ENCODE measurements at places on chromosomes 2 and 18.
A peak's percentile ranks its signal among the peaks of the same experiment; 100 is the strongest.

DNA sequence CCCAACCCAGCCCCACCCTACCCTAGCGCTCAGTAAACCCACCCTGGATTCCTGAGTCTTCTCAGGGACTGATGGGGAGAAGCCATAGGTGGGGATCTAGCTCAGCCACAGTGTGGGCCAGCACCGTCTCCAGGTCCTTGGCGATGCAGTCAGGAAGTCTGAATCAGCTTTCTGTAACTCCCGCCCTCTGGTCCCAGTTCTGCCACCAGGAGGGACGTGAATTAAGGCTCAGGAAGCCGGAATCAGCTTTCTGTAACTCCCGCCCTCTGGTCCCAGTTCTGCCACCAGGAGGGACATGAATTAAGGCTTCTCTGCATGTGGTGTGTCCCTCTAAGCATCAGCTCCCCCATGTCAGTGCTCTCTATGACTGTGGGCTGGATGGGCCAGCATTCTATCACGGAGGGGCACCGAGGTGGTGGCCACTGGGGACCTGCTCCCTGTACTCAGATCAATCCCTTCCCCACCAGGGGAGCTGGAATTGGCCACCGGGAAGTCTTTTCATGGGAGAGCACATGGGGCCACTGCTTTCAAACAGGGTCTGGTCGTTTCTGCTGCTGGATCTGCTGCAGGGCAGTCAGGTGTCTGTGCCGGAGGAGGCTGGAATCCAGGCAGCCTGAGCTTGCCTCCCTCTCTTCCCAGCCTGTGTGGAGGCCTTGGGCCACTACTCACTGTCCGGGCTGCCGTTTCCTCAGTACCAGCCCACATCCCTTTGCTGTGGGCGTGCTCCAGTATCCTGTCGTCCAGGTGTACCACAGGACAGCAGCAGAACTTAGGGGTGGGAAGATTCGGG, 24.7 kb downstream of the ASB18 start:
- DNase-seq = no peak

DNA sequence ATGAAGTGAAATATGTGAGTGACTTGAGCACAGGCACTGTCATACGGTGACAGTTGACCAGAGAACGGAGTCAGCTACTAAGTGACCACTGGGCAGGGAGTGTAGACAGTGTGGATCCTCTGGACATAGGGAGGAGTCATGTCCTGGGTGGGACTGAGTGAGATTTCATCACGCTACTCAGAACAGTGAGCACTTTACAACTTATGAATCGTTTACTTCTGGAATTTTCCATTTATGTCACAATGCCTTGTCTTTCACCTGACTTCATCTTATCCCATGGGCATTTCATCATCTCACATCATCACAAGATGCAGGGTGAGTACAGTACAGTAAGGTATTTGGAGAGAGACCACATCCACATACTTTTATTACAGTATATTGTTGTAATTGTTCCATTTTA, 29.0 kb downstream of the PTPRM start:
- DNase-seq = no peak

- no peak for DNase-seq
These were observed 66.3 kb upstream of the TUBA3E start for GRCh38 chr2:130264501-130264900.

DNA sequence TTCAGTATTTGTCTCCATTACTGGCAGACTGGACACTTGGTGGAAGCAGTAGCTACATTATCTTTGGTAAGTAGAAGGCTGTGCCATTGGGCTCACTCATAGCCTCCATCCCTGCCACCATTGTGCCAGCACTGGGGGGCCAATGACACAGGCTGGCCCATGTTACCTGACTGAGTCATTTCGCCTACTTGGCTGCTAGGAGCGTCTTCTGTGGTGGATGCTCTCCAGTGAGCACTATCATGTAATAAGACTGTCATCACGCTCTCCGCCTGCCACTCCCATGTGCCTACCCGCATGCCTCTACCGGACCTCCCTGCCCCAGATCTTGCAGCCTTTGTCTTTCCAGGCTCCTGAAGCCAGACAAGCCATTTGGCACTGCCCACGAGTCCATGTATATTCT, 56.2 kb downstream of the LONRF2 start:
- DNase-seq = no peak

DNA sequence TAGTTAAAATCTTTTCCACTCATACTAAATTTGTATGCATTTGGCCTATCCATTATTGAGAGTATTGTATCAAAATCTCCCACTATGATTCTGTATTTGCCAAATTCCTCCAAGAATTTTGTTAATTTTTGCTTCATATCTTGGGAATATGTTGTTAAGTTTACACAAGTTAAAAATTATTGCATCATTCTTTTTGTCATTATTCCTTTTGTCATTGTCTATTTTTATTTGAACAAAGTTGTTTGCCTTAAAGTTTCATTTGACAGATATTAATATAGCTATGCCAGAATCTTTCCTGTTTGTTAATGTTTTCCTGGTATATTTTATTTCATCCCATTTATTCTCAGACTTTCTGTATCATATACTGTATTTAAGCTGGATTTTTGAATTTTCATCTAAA, 41.3 kb downstream of the LOXHD1 start:
- DNase-seq = no peak

- DNase-seq = no peak
These were observed 660.3 kb upstream of the PKDCC start for GRCh38 chr2:41387519-41387918.

DNA sequence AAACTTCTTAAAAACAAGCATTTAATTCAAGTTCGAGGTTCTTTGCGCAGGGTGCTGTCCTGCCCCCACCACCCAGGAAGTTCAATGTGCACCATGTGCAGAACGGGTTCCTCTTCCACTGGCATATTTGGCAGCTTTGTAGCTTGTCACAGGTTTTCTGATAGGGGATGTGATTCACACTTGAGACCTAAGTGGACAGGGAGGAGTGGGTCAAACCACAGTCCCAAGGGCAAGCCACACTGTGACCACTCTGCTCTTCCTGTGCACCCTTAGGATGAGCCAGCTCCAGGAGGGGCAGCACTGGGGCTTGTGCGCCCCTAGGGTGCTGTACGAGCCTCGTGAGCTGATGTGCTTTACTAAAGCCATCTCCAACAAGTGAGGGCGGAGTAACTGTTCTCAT, 82.5 kb downstream of the TGFA start:
- DNase-seq = no peak

- DNase-seq = no peak
These were observed 92.9 kb upstream of the CSRNP3 start for GRCh38 chr2:165376571-165376975.

DNA sequence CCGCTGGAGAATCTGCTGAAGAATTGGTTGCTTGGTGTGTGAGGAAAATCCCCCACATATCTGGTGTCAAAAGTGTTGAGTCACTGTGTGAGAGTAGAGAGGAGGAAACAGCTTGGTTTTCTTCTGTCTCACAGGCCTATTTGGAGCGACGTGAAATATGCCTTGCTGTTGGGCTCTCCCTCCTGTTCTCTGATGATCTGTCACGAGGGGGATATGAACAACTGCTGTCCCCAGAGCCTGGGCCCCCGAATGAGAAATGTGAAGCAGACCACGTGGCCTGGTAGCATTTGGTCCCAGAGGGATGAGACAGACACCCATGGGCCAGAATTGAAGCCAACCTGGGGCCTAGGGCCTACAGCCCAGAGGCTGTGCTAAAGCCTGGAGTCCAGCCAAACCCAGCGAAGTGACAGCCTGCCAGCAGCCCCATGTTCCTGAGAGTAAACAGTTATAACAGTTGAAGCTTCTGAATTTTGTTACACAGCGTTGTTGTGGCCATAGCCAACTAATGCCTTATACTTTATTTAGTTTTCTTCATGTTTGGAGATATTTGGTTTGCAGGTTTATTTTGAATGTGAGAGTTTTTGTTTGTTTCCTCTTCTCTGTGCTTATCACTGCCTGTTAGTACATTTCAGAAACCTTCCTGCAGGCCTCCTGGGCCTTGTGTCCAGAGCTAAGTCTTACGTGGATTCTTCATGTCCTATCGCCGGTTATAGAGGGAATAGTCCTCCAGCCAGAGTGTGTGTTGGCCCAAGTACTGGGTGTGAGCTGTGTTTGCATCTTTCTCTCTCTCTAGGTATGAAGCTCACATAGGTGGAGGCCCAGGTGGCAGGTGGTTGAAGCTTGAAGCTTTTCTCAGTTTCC, 18.7 kb upstream of the COLEC12 start:
- DNase-seq = no peak

- DNase-seq = peak; percentile 66
These were observed at the start of gene GAD1 for GRCh38 chr2:170816504-170817092. TSS of gene GAD1 (plus strand) at chr2:170816887. CDS start at chr2:170818592, 1,705 bp downstream.

- DNase-seq = no peak
These were observed 11.7 kb downstream of the SLC4A3 start for GRCh38 chr2:219638948-219639755.

DNA sequence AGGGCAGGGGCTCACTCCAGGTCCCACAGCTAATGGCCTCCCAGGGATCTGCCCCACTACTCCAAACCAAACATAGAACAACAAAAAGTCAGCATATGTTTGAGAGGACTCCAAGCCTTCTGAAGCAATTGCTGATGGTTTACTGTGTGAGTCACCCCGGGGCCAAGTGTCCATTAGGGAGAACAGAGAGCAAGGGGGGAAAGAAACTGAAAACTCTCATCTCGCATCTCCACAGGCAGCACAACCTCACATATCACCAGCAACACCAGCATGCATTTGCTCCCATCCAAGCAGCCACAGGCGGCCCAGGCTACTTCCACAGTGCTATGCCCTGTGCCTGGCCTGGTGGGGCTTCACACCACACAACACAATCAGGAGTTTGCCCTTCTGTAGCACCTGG, 39.1 kb downstream of the CYRIA start:
- no peak for DNase-seq

DNA sequence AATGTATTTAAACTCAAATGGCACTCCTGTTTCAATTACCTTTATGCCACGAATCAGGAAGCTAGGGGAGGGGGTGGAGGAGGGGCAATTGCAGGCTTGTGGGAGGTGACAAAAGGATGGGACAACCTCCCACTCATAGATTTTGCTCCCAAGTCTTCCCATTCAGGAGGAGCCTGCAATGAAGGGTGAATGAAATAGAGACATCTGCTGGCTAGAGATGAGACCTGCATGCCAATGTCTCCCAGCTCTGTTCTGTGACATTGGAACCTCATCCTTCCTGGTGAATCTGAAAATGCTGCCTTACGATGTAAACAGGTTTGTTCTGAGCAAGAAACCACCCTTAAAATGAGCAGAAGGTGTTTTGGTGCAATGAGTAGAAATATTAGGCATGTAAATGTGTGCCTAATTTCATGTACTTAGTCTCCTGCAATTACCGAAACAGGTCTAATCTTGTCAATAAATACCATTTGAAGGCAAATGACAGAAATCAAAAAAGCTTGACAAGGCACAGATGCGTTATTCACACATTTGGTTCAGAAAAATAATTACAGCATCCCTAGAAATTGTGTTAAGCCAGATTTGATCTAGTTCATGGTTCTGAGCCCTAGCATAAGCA, 2.7 kb upstream of the PID1 start:
- DNase-seq = no peak

GRCh38 chr2:173607606-173608311, 253.1 kb downstream of the CDCA7 start:
- DNase-seq = no peak

DNA sequence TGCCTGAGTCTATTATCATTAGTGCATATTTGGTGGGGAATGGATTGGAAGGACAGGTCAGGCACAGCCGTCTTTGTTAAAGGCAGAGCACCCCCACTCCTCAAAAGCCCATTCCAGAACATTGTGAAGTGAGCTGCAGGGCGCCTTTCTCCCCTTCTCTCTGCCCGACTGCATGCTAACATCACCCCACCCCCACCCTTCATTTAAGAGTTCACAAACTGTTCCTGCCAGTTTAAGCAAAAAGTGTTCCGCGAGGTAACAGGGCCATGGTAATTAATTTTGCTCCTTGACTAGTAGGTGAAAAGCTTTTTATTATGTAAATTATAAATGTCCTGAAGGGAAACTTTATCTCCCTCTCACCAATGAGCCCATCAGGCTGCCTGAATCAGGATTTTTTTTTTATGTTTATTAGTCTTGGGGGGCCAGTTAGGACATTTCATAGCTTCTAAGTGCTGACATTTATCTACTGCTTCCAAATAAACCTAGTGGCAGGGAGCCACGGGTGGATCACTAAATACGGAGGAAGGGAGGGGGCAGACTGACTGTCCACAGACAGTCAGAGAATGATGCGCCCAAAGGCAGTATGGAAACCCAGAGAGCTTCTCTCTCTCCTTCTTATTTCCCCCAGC, 99.4 kb downstream of the FTCDNL1 start:
- no peak for DNase-seq

DNA sequence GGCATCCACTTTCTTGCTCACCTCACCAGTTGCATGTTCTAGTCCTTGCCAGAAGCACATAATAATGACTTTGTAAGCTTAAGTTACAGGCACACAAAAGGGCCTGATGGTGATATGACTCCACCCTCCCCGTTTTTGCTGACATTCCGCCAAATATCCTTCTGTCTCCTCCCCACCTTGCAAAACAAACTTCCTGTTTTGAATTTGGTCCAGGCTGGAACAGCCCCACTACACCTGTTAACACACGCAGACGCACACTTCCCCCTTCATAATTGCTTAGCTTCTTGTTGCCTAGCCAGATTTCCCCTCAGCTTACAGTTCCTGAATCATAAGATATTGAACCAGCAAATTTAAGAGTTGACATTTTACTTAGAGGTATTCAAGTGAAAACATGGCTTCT, at the start of gene MGAT5:
Gene MGAT5 (plus strand): TSS at position 269 of the 400 bp plus-strand sequence. CDS start 332 bp downstream, outside the sequence.
- DNase-seq = no peak

- DNase-seq = no peak
These were observed 132.9 kb downstream of the NR4A2 start for GRCh38 chr2:156199588-156199987.

DNA sequence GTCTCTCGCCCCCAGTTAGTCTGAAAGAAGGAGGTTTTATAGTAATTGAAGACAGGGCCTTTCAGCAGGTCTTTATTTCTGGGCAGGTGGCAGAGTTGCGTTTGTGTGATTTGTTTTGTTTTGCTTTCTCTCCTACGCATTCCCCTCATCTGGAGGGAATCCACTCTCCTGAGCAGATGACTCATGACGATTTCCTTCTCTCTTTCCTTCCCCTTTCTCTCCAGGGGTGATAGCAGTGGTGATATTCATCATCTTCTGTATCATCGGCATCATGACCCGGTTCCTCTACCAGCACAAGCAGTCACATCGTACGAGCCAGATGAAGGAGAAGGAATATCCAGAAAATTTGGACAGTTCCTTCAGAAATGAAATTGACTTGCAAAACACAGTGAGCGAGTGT, 888.8 kb downstream of the CNTNAP5 start:
- no peak for DNase-seq

- no peak for DNase-seq
These were observed 334.5 kb downstream of the PTPRM start for GRCh38 chr18:7901657-7902056.

GRCh38 chr2:208057108-208057507, 31.8 kb upstream of the PLEKHM3 start:
- DNase-seq = no peak

- no peak for DNase-seq
These were observed 257.9 kb downstream of the BCL11A start for GRCh38 chr2:60295636-60295962.
